ENCODE measurements at places on chromosomes 13 and 19. TPM values are rescaled to one million over a fixed set of nuclear protein-coding genes. Genes with fewer than 3 reads are reported as not detected.

- no peak for DNase-seq
These were observed 2.0 kb downstream of the NAA16 start for GRCh38 chr13:41313117-41313516.

DNA sequence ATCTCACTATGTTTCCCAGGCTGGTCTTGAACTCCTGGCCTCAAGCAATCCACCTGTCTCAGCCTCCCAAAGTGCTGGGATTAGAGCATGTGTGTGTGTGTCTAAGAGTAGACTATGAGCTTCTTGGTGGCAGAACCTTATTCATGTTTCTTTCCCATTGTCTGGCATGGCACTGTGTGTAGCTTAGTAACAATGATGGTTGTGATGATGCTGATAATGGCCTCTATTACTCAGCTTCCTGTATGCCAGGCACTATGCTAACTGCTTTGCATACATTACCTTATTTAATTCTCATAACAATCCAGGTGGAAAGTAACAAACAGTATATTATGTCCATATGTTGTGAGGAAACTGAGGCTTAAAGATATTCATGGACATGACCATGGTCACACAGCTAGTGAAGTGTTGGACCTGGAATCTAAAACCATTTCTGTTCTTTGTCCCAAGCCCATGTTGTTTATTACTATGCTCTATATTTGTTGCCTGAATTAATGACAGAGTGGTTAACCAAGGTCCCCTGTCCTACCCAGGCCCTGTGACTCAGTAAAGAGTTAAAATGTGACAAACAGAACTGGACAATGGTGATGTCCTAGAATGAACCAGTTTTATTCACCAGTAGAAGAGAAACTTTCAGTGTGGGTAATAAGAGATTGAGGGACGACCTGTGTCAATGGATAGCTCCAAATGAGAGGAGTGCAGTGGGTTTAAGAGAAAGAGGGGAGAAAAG, 109.6 kb downstream of the KLF5 start:
- no peak for DNase-seq

GRCh38 chr19:49157445-49158224, at the start of gene TRPM4:
TRPM4 (plus strand) TSS chr19:49157792; CDS start chr19:49157867, 75 bp downstream.
- DNase-seq: peak; percentile 97

- peak; percentile 38 for DNase-seq
These were observed 103.6 kb upstream of the MYO16 start for GRCh38 chr13:108525827-108526226.

The GJB2 gene
- 21.2 TPM for total RNA-seq

The ZNF699 gene
- total RNA-seq: 23.5 TPM
